Fibroblast of pulmonary artery (primary cell): ENCODE measurements at places on chromosomes 1 and 21.

- DNase-seq: no peak
Measured at GRCh38 chr1:174189428-174190062, 30.2 kb downstream of the RABGAP1L start.

- peak; percentile 42 for DNase-seq
Measured at GRCh38 chr1:74504125-74504932, 8.1 kb downstream of the LRRC53 start.

DNA sequence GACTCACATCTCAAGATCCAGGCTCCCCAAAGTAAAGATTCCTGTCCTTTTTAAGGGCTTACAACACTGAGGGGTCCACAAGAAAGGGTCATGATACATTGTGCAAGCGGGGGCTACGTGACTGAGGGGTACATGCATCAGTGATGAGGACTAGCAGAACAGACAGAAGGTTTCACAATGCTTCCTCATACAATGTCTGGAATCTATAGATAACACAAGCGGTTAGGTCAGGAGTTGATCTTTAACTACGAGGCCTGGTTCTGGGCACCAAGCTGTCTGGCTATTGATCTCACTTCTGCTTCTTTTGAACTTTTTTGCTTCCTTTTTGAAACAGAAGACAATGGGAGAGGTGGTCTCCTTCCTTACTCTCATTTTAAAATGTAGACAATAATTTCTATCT lies 718.6 kb downstream of the AMY1C start:
- DNase-seq: no peak

GRCh38 chr1:23475641-23476040 lies 8.3 kb downstream of the ASAP3 start:
- DNase-seq: peak; percentile 56

GRCh38 chr1:185044981-185045813 lies at the start of gene RNF2:
TSS of gene RNF2 (plus strand) at chr1:185045558. CDS start at chr1:185087554, 41,996 bp downstream.
- DNase-seq: peak; percentile 79

- DNase-seq: no peak
Measured at GRCh38 chr1:60035921-60036320, 37.6 kb downstream of the C1orf87 start.

- no peak for DNase-seq
Measured at GRCh38 chr1:224783006-224783651, 146.3 kb upstream of the DNAH14 start.

DNA sequence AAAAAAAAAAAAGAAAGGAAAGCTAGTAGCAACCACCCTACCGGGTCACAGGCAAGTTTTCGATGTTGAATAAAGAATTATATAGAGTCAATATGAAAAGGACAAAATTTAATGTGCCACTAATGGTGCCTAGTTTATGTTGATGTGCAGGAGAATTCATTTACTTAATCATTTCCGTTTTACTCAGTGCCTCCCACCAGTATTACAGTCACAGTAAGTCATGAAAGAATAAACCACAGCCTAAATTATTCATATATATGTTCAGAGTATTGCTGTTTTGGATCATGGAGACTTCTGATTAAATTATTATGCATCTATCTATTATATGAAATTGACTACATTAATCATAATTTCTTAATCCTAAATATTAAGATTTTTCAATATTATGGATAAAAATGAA lies 35.3 kb downstream of the FNBP1L start:
- no peak for DNase-seq

GRCh38 chr1:177092001-177092400 lies 72.5 kb downstream of the ASTN1 start:
- DNase-seq: no peak

DNA sequence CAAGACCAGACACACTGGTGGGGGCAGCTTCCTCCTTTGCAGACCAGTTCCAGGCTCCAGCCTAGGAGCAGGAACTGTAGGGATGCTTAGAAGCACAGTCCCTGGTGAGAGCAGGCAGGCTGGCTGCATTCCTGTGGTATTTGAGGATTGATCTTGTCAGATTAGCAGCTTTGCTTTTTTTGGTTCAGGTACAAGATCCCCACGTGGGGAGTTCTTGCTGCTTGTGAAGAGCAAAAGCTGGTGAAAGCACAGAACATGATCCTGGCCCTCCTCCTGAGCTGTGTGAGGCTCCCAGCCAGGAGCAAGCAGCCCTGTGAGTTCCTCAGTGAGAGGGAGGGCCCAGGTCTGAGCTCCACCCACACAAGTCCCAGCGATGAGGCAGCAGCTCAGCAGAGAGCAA lies 75.3 kb upstream of the ARTN start:
- DNase-seq: peak; percentile 95

DNA sequence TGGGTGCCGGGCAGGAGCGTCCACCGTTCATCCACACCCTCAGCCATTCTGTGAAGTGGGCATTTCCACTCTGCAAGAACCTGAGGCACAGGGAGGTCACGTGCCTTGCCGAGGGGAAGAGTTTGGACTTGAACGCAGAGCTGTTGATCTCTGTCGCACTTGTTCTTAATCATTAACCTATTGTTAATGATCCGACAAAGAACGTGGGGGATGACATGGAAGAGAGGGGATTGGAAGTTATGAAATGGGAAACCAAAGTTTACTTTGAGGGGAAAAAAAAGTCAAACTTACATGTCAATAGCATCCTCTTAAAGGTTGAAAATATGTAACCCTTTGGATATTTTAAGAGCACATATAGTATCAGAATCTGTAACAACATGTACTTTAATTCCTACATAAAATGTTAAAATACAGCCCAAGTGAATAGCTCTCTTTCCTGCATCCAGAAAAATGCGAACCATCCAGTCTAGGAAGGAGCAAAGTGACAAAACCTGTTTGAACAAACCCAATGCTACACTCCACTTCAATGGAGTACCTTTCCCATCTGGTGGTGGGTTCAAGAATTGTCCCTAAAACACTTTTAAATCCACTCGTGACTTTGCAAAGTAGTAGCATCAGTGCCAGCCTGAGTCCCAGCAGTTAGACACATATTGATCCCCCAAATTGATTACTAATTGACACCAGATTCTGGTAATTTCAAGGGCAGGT lies 75.5 kb downstream of the SETD4 start:
- no peak for DNase-seq

DNA sequence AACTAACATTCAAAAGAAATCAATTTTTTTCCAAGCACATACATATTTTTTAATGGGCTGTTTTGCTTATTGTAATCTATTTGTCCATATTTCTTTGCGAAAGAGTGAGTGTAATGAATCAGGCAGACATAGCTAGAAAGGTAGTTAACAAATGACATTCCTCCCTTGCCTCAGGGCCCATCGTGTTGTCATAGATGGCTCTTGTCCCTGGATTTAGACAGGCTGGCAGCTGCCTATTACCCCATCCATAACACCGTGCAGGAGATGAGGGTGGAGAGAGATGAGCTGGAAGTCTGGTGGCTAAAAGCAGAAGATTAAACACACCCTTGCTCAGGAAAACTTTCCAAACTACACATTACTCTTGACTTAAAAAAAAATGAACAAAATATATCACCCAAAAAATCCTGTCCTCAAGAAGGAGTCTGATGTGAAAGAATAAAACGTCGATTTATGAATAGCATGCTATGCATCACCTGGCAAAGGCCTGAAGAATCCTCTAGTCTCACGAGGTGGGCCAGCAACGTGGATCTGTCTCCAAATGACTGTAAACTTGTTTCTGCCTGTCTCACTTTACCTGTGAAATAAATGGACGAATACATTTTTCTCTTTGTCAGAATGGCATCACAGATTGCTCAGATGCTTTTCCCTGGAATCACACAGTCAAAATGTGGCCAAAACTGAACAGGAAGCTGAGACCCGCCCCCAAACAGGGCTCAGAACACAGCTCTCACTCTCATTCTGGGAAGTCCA lies 55.7 kb downstream of the C21orf91 start:
- no peak for DNase-seq

- DNase-seq: no peak
Measured at GRCh38 chr1:21296509-21297354, 6.5 kb upstream of the ECE1 start.

DNA sequence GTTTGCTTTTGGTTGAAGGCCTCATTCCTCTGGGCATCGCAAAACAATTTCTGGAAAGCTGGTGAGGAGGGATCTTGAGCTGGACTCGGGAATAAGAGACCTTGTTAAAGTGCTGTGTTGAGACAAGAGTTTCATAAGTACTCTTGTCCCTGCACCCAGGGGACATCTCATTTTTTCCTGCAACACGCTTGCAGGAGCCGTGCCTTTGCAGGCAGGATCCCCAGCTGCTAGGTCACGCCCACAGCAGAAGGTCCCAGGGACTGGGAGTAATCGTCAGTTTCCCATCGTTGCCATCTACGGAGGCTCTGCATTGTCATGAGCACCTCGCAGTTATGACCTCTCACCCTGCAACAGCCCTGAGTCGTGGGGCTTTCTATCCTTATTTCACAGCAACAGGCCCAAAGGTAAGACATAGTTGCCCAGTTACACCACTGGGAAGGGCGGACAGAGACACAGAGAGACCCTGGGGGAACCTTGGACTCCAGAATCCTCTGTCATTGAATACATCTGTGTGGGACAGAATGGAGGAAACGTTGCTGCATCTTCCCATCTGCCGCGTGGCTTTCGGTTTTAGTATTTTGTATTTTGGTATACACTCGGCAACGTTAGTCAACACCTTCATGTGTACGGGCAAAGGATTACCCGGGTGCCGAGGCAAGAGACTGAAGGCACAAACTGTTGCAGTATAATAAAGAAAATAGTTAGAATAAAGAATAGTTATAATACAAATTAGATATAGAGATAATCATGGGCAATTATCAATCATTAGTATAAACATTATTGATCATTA lies 60.4 kb upstream of the DMRTB1 start:
- no peak for DNase-seq

- no peak for DNase-seq
Measured at GRCh38 chr1:55061000-55061705, 21.8 kb downstream of the PCSK9 start.

DNA sequence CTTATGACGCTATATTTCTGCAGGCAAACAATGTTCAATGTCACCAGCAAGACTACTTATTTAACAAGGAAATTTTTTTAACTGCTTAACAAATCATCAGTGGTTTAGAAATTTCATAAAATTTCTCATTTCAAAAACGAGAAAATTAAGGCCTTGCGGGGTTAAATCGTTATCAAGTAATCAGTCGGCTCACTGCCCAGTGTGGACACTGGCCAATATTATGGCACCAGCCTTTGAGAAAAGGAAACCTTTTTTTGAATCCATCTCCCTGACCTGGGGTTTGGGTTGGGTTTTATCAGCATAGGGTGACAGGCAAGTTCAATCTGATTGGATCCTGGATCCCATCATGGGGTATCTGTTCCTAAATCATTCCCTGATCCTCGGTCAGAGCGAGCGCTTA lies 461.2 kb downstream of the SETD4 start:
- DNase-seq: no peak

DNA sequence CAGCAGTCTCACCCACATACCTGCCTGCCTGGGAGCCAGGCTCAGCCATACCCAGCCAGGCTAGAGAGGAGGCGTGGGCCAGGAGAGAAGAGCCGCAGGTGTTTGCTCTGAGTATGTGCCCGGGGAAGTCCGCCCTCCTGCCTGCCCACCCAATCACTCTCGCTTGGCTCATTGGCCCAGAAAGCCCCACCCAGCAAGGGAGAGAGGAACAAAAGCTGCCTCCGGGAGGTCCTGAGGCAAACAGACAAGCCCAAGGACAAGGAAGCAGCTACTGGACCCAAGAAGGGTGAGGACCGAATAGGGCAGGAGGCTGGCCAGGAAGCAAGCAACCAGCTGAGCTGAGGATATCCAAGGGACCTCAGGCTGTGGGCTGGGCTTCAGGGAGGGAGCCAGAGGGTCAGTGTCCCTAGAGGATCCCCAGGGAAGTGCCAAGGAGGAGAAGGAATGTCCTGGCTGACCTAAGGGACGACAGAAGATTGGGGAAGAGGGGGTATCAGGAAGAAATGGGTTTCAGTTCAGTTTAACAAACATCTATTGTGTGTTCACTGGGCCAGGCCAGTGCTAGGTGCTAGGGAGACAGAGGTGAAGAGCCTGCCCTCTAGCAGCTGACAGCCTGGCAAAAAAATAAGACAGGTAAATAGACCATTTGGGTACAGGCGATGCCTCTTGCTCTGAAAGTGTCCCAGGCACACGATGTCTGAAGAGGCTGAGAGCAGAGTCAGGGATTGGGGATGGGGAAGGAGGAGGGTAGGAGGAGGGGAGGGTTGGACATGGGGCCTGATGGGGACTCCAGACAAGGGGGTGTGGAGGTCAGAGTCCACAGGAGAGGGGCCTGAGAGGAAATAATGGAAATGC lies at the start of gene GJB4:
Gene GJB4, plus strand, starts transcription at position 238 of the 855 bp plus-strand sequence. CDS start 1,515 bp downstream, outside the sequence.
- DNase-seq: no peak

GRCh38 chr1:231534703-231535159 lies 6.3 kb downstream of the TSNAX start:
- DNase-seq: no peak

DNA sequence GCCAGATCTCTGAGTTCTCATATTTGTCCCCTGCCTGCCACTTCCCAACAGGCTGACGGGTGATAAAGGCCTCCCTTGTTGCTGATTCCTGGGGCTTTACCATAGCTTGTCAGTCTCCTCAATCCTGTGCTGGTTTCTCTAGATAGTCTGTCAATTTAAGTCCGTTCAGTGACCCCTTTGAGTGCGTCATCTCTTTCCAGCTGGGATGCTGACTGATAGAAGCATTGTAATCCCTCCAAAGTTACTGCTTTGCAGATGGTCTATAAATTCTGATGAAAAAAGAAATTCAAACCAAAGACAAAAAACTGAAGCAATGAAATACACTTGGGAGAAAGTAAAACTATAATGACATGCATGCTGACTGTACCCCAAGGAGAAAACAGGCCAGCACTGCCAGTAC lies 28.3 kb downstream of the RHOU start:
- no peak for DNase-seq

GRCh38 chr1:222798116-222798515 lies 16.7 kb upstream of the DISP1 start:
- DNase-seq: peak; percentile 62
